NCI-H1105 treated with DMSO at 0.1 percent for 48 hours (cell line): ENCODE measurements at places on chromosomes 1 and 21.
A peak's percentile ranks its signal among the peaks of the same experiment; 100 is the strongest.

- no peak for DNase-seq
Observed at GRCh38 chr1:180228648-180229482, 1.2 kb upstream of the LHX4 start.

DNA sequence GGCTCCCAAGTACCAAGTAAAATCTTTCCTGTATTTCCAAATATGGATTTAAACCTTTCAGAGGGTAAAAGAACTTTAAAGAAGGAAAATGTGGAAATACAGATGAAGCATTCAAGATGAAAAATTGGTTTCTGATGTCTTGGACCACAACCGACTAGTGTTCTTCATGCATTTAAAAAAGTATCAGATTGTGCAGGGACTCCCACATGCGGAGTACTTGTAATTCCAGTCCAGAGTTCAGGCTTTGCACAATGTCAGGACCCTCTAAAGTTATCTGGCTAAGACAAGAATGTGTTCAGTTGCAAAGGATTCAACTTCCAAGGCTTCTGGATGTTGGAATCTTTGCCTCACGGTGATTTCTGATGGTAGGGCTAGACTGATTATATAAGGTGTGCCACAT, 66.7 kb downstream of the RGL1 start:
- no peak for DNase-seq

- DNase-seq, result no peak
Observed at GRCh38 chr21:40819071-40819900, 27.7 kb downstream of the DSCAM start.

- no peak for DNase-seq
Observed at GRCh38 chr1:66050633-66051032, 257.9 kb downstream of the PDE4B start.

- DNase-seq, result peak; percentile 42
Observed at GRCh38 chr1:113660088-113660487, 99.2 kb downstream of the PHTF1 start.

DNA sequence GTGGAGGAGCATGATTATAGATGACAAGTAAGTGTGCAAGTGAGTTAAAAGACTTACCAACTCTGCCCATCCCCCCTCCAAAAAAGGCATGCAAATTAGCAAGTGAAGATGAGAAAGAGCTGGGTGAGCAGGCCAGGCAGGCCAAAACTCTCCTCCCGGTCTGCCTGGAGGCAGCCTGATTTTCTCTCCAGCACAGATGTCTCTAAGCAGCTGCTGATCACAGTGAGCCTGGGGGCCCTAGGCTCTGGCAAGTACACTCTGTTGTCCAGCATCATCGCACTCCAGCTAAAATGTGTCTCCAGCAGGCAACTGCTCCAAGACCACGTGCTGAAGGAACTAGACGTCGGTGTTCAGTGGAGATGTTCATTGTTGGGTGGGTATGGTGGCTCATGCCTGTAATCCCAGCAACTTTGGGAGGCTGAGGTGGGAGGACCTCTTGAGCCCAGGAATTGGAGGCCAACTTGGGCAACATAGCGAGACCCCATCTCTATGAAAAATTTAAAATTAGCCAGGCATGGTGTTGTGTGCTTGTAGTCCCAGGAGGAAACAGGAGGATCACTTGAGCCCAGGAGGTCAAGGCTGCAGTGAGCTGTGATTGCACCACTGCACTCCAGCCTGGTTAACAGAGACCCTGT, 56.7 kb upstream of the PUM1 start:
- DNase-seq, result no peak

- no peak for DNase-seq
Observed at GRCh38 chr21:45580181-45580575, 37.9 kb upstream of the SLC19A1 start.

- no peak for DNase-seq
Observed at GRCh38 chr21:45027241-45028196, 46.9 kb upstream of the ADARB1 start.

DNA sequence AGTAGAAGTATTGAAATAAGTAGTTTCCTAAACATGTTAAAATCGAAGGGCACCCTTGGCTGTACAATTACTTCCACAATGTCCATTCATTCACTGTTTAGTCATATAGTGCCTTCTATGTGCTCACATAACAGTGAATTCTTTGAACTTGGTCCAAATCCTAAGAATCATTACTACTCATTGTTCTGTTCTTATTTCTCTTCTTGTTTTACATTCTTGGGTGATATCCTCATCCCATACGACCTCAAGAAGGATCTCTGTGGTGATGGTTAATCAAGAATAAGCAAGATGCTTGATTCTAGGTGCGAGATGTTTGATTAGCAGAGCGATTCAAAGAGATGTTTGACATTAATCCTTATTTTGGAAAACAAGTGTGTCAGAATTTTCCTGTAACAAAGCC, 667.4 kb upstream of the ZP4 start:
- DNase-seq, result no peak

DNA sequence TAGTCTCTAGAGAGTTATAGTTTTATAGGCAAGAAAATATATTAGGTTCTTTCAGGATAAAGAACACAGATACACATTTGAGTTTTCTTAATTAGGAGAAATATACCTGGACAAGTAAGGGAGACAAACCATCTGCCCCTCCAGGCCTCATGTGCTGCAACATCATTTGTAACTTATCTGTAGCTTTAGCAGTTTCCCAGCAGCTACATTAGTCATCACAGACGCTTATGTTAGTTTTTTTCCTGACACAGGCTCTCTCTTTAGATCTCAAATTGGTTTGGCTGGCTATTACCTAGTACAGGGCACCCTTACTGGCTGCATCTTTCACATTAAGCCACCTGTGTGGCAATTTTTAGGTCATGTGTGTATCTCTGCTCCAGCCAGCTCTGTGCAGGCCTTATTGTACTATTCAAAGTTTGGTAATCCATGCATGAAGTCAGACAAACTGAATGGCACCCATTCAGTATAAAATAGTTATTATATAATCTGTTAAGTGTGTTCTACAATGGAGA, 25.9 kb downstream of the GNPAT start:
- no peak for DNase-seq

DNA sequence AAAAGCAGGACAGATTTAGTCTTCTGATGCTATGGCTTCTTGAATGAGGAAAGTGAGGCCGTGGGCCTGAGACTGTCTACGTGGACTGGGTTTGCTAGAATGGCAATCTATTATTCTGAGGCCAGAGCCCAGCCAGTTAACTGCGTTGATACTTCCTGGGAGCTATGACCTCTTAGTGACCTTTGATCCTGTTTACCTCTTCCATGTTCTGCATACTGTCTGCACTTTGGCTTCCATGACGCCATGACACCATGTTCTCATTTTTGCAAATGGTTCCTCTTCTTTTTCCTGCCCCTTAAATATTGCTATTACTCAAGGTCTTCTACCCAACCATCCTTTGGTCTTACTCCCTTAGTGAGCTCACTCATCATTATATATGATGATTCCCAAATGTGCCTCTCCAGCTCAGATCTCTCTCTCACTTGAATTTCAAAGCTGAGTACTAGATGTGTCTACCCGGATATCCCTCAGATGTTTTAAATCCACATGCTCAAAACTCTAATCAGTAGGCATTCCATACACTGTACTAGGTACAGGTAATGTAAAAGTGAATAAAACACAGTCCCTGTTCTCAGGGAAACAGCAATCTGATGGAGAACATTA, 66.1 kb upstream of the ATP1A1 start:
- DNase-seq, result no peak

DNA sequence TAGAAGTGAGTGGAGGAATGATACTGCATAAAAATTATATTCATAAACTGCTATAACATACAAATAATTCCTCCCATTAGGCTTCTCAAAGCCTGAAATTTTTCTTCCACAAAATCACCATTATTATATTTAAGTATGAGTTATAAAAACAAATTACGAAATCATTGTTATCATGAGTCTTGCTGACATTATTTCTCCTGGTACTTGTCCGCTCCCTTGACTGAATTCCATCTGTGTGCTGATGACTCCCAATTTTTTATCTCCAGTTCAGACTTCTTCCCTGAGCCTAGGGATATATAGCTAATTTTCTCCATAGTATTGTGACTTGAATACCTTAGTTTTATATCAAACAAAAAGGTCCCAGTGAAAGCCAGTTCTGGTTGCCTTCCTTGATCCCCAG, 268.2 kb downstream of the HMCN1 start:
- DNase-seq, result no peak

- no peak for DNase-seq
Observed at GRCh38 chr1:116579259-116579875, 8.5 kb upstream of the CD58 start.

DNA sequence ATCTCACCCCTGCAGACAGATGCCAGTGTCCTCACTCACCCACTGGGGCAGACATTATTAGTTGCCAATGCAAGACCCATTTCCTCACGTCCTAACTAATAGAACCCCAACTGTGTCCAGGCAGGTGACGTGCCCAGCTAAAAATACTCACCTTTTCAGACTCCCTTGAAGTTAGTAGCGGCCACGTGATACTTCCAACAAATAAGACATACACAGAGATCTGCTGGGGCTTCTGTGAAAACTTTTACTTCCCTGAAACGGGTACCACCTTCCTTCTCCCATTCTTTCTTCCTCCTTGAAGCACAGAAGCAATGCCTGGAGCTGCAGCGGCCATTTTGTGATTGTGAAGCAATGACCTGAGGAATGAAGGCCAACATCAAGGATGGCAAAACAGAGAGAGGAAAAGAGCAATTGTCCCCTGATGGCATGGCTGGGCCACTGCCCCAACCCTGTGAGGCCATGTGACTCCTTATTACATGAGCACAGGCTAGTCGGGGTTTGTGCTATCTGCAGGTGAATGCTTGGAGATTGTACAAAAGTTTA, 74.4 kb upstream of the TMPRSS2 start:
- no peak for DNase-seq

DNA sequence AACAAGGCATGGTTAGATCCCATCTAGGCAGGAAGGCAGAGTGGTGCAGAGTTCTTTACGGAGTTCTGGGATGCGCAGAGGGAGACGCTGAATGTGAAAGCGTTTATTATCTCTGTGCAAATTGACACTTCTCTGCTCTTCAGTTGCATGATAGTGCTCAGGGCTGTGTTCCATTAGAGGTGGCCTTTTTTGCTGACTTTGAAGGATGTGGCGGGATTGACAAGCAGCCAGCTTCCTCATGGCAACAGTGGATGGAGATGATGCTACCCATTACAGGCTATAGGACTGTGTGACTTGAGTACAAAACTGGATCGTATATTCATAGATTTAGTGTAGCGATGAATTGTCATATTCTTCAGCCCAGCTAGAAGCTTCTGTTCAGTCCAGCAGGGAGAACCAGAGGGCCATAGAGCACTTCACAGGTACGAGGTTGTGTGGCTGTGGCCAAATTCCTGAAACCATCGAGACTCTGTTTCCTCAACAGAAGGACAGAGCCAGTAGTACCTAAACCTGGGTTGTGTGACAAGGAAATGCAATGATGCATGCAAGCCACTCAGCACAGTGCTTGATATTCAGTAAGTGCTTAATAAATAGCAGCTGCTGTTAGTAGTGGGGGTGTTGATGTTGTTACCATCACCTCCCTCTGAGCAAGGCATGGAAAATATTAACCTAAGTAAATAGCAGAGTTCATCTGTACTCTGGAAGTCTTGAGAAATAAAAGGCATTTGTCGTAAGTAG, 430.0 kb upstream of the KAZN start:
- no peak for DNase-seq

- DNase-seq, result no peak
Observed at GRCh38 chr1:27504588-27505419, 14.8 kb upstream of the WASF2 start.

- DNase-seq, result no peak
Observed at GRCh38 chr1:207072233-207072632, 16.4 kb upstream of the C4BPB start.

- peak; percentile 45 for DNase-seq
Observed at GRCh38 chr1:28668956-28669723, 556 bp downstream of the GMEB1 start.

- no peak for DNase-seq
Observed at GRCh38 chr1:10117865-10118264, 85.1 kb downstream of the UBE4B start.

DNA sequence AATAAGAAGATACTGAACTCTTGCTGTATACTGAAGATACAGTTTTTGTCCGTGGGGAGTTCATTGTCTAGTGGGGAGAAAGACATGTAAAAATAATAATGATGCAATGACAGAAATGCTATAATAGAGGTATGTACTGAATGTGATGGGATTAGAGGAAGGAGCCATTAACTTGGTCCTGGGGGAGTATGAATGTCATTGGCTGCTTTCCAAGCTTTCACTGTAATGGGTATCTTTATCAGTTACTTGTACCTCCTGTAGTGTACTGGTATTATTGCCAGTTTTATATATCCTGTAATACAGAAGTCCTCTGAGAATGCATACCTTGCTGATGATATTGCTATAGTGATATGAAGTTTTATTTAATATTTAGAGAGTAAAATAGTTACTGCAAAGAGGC, 7.4 kb downstream of the BTBD8 start:
- DNase-seq, result peak; percentile 30

DNA sequence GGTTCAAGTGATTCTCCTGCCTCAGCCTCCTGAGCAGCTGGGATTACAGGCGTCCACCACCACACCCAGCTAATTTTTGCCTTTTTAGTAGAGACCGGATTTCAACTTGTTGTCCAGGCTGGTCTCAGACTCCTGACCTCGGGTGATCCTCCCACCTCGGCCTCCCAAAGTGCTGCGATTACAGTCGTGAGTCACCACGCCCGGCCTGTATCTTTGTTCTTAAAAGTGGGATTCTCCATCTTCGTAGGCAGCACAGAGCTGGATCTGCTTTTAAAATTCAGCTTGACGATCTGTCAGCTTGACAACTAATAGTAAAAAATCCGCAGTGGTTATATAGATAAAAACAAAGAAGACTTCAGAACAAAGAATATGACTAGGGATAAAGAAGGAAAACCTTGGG, 2.8 kb upstream of the GNG4 start:
- DNase-seq, result no peak

GRCh38 chr1:64650411-64650810, 94.5 kb upstream of the RAVER2 start:
- no peak for DNase-seq

GRCh38 chr1:113941245-113941559, 12.1 kb downstream of the HIPK1 start:
- no peak for DNase-seq

DNA sequence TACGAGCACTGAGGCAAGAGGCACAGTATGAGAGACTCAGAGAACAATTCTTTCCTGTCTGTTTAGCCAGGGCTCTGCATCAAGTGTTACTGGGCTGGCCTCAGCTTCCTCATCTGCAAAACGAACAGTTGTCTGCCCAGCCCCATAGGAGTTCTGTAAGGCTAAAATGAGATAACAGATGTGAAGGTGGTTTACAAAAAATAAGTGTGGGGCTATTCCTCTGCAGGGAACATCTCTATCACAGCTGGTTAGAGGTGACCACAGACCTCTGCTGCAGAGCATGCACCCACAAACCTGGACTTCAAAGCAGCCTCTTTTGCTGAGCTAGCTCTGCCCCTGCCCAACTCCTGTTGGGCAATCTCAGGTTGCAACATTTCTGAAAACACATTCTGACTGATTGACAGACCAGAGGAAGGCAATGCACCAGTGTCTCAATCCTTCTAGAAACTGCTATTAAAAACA, 10.5 kb upstream of the OLIG1 start:
- no peak for DNase-seq

DNA sequence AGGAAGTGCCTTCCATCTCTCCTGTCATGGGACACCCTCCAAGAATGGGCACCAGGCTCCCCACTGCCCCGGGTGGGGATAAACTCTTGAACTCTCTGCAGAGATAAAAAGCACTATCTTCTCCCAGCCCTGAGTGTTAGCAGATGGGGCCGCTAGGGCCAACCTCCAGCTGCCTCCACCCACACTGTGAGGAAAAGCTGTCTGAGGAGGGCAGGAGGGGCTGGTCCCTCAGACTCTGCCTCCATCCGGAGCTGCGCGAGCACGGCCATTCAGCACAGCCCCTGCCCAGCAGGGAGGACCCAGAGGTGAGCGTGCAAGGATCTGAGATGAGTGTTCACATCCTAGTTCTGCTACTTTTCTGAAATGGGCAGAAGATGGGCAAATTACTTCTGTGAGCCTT, 51.8 kb upstream of the TRABD2B start:
- DNase-seq, result no peak
